ENCODE measurements at places on chromosomes 3 and 15.
A peak's percentile ranks its signal among the peaks of the same experiment; 100 is the strongest.

GRCh38 chr3:146747928-146748327 is 142.8 kb upstream of the PLSCR5 start:
- peak; percentile 76 for DNase-seq

GRCh38 chr15:38145651-38146111 is 107.0 kb upstream of the SPRED1 start:
- peak; percentile 66 for DNase-seq

- DNase-seq, result no peak
Measured at GRCh38 chr3:171967932-171968678, 71.3 kb upstream of the FNDC3B start.

DNA sequence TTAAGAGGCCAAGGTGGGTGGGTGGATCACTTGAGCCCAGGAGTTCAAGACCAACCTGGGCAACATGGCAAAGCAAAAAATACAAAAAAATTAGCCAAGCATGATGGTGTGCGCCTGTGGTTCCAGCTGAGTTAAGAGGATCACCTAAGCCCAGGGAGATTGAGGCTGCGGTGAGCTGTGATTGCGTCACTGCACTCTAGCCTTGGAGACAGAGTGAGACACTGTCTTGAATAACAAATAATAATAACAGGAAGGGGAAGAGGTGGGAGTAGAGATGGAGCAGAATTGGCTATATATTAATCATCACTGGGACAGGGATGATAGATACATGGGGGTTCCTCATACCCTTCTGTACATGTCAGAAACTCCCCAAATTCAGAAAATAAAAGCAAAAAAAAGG is 23.8 kb upstream of the NMB start:
- no peak for DNase-seq

GRCh38 chr3:60207905-60208304 is 1043.3 kb downstream of the FHIT start:
- no peak for DNase-seq

DNA sequence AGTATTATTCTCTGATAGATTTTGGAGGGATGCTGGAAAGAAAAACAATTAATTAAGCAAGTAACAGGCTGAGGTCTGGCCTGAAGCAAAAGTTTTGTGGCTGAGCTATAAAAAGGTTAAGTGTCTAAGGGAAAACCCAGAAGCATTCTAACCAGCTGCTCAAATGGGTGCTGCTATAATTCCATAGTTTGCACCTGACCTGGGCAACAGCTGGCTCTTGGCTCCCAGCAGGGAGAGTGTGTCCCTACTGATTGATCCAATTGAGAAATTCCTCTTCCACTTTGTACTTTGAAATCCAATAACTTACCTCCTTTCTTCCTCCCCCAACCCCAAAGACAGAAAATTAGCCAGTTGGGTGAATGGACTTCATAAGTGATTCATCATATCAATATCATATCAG is 27.7 kb upstream of the SMAD3 start:
- peak; percentile 90 for DNase-seq

DNA sequence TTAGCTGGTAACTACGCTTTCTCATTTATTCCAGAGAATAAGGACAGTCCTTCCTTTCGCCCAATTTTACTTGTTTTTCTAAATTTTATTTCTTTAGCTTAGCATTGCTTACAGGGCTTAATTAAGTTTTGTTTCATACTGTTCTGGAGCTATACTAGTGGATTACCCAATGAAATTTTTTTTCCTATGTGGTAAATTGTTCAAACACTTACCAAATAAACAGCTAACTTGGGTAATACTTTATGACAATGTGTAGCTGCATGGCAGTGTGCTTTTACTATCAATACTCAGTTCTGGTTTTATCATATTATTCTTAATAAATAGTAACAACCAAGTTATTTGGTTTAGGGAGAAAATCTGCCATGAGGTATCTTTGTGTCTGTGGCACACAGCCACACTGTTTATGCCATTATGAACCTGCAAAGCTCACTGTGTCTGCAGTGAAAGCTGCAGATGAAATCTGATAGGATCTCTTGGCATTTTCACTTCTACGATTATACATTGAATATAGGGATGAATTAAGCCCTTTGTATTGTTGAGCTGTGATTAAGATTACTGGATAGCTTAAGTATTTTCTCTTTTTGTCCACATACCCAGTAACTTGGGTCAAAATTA is 37.2 kb downstream of the UBE2E2 start:
- no peak for DNase-seq

DNA sequence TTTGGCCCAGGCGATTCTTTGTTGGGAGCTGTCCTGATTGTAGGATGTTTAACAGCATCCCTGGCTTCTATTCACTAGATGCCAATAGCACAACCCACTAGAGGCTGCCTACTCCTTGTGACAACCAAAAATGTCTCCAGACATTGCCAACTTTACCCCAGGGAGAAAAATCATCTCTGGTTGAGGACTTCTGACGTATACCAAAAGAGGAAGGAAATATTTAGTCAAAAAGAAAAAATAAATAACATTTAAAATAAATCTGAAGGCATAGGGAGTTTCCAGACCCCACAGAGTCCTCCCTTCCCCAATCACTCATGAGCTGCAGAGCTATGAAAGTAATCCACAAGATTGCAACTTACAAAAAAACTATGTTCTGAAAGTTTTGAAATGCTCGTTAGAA is 61.0 kb downstream of the MECOM start:
- no peak for DNase-seq

DNA sequence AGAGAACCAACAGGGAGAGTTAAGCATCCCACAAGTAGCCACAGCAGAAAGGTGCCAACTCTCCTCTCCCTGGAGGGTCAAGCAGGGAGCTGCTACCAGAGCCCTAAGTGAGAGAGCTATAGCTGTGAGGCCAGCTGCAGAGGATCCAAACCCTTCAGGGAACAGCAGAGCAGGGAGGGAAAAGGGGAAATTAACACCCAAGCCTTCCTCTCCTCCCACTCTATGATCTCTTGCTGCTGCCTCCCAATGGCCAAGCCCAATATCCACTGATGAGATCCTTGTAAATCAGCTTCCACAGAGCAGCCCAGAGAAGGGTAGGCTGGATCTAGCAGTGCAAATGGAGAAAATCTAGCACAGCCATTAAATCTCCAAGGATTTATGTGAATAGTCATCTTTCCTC is 68.2 kb upstream of the THBS1 start:
- DNase-seq, result no peak

DNA sequence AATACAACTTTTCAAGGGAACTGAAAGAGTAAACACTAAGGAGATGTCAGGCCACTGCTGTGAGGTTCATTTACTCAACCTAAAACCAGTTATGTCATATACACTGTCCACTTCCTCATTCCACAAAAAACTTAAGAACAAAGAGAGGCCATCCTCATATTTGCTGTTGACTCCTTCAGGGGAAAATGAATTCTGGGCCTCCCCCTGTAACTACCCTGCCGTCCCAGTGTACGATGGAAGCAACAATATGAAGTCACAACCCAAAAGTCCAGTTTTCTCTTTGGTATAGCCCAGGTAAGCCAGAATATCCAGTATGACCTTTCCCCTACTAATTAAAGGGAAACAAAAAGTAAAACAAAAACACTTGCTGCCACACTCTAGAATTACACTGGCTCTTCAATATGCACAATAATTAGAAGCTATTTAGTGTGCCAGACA is 16.2 kb downstream of the CEP152 start:
- no peak for DNase-seq

DNA sequence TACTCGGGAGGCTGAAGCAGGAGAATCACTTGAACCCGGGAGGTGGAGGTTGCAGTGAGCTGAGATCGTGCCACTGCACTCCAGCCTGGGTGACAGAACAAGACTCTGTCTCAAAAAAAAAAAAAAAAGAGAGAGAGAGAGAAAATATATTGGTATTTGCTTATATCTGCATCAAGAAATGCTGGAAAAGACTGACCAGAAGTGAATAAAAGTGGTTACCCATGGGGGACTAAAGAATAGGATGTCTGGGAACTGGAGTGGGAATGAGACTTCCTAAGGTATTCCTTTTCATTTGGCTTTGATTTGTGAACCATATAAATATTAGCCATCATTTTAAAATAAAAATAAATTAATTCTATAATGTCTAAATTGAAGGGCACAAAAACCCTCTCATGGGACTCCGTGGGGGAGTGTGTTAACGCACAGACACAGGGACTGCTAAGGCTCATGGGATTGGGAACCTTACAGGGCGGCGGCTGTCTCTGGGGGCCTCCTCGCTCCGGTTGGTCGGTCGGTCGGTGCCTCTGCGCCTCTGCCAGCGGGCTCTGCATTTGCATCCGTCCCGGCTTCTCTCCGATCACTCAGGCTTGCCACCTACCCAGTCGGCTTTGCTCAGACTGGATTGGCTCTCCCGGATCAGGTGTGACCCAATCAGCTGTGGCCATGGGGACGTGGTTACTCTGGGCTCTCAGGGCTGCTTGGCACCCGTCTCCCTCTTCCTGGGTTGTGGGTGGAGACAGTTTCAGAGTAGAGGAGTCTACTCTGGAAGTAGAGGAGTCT is 12.7 kb upstream of the TSPAN3 start:
- no peak for DNase-seq

DNA sequence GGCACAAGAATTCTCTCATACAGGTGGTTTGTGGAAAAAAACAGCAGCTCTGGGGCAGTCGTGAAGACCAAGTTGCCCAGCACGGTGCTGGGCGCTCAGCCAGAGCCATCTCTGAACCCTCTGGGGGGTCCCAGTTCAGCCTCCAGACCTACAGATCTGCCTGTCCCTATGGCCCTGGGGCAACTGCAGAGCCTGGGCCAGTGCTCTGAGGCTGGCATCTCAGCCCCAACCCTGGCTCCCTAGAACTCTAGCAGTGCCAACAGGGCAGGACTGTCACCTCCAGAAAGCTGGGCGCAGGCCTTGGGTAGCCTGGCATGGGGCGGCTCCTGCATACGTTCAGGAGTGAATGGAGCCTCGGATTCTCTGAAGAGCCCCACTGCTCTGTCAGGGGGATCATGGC is 44.7 kb downstream of the DNAJB8 start:
- DNase-seq, result no peak

- DNase-seq, result no peak
Measured at GRCh38 chr3:181752202-181752671, 40.5 kb downstream of the SOX2 start.

GRCh38 chr3:18185624-18186023 is 239.5 kb downstream of the SATB1 start:
- no peak for DNase-seq

DNA sequence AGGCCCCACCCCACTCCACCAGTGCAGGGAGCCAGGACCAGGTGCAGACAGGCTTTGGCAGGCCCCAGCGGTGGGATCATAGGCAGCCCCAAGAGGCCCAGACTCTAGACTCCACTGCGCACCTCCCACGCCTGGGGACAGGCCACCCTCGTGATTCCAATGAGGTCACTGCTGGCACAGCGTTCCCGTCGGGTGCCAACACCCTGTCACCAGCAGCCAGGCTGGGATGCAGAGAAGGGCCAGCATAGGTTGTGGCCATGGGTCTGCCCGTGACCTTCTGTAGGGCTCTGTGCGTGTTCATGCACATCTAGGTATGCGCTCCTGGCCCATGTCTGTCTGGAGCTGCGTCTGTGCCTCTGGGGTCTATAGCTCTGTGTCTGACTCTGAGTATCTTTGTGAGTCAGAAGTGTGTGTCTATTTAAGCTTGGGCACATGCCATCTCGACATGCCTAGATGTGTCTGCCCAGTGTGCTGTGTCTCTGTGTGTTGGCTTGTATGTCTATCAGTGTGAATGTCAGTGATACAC is 13.0 kb downstream of the VIPR1 start:
- no peak for DNase-seq

GRCh38 chr3:171267104-171267503 is 193.1 kb downstream of the TNIK start:
- DNase-seq, result no peak

GRCh38 chr3:107271787-107272387 is 105.4 kb upstream of the CCDC54 start:
- DNase-seq, result peak; percentile 56

DNA sequence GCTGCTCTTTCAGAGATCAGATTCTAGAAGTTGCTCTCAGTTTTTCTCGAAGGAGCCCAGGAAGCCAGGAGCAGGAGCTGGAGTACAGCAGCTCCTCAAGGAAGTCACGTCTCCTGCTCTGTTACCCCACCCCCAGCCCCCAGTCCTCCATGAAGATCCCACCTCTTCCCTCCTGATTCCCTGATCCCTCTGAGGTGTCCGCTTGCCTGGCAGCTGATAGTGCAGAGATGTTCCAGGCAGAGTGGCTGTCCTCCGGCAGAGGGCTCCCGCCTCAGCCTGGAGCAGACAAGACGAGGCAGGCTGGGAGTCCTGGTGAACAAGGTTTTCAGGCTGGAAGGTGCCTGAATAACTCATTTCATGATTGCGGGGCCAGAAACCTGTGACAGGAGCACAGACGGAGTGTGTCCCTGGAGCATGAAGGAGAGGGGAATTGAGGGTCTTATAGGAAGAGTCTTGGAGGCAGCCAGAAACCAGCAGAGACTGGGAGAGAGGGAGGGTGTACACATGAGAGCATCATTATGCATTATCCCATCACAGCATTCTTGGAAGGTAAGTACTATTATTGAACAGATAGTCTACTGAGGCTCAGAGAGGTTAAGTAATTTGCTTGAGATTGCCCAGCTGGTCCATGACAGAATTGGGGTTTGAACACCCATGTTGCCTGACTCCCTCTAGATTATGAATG is 1.2 kb downstream of the HRH1 start:
- DNase-seq, result peak; percentile 79

GRCh38 chr15:82624008-82624407 is 23.2 kb downstream of the CPEB1 start:
- DNase-seq, result peak; percentile 13

DNA sequence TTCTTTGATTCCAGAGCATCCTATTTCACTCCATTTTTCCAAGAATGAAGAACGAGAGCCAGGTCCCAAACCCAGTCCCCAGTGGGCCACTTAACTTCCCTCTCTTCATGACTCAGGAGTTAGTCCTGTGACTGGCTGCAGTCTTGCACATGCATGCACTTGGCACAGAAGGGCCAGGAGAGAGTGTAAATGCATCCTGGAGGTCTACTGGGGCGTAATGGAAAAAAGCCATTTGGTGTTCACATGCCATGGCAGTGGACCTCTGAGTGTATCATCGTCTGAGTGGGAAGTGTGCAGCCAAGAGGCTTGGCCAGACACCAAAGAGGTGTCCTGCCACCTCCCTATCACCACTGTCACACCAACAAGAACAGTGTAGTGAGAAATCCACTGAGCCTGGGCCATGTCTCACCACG is 15.1 kb upstream of the RFTN1 start:
- DNase-seq, result peak; percentile 28

- DNase-seq, result peak; percentile 86
Measured at GRCh38 chr3:45179163-45179562, 33.0 kb upstream of the CDCP1 start.

- DNase-seq, result peak; percentile 50
Measured at GRCh38 chr3:143536817-143537535, 311.3 kb downstream of the SLC9A9 start.

- DNase-seq, result no peak
Measured at GRCh38 chr15:74038707-74039655, 43.4 kb downstream of the GOLGA6A start.

DNA sequence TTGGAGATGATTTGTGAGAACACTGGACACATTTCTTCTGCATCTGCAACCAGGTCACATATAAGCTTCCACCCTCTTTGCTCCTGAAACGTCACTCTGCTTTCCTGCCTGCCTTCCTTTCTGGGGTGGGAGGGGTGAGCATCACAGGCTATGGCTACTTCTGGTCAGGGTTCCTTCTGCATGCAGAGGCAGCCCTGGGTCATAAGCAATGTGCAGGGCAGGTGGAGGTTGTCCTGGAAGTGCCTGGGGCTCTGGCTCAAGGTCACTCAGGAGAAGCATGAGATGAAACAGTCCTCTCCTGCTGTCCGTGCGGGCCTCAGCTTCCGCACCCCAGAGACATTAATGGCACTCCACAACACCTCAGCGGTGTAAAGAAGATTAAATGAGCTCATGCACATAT is 15.1 kb downstream of the SLC6A20 start:
- no peak for DNase-seq

- no peak for DNase-seq
Measured at GRCh38 chr3:73475175-73475574, 149.6 kb downstream of the PDZRN3 start.

All from myocyte (in vitro differentiated cells).